Osteoblast (primary cell): ENCODE measurements at places on chromosomes 16 and 17. TPM values are rescaled to one million over a fixed set of nuclear protein-coding genes. Genes with fewer than 3 reads are reported as not detected.

Gene TP53TG3
- 0.36 TPM in 1 of 2 replicates, not detected in the other for total RNA-seq

Gene NUDT7
- 2.9 and 5.1 TPM in 2 replicates for total RNA-seq

Gene TPSG1
- not detected in 2 replicates for total RNA-seq

Gene DNAAF1
- total RNA-seq = 0.29 and 0.36 TPM in 2 replicates

Gene MT1F
- 2.1 and 3.3 TPM in 2 replicates for total RNA-seq

- no peak for DNase-seq
Observed at GRCh38 chr16:56855946-56856345, 9.1 kb upstream of the SLC12A3 start.

GRCh38 chr16:10514369-10515055, 65.9 kb downstream of the EMP2 start:
- peak; percentile 80 for DNase-seq

DNA sequence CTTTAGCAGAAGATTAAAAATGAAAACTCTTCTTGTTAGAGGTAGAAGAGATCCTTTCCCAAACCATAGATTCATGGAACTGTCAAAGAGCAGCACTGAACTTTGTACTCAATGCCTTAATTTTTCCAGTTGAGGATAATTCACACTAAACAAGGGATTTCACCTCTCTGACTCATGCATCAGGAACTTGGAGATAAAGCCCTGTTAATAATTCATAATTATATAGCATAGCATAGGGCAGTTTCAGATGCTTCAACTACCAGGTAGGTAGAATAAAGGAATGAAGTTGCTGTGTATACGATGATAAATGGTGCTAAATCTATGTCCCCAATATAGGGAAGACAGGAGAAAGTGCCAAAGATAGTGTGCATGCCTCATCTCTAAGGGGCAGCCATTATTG, 450.4 kb downstream of the MAF start:
- no peak for DNase-seq

DNA sequence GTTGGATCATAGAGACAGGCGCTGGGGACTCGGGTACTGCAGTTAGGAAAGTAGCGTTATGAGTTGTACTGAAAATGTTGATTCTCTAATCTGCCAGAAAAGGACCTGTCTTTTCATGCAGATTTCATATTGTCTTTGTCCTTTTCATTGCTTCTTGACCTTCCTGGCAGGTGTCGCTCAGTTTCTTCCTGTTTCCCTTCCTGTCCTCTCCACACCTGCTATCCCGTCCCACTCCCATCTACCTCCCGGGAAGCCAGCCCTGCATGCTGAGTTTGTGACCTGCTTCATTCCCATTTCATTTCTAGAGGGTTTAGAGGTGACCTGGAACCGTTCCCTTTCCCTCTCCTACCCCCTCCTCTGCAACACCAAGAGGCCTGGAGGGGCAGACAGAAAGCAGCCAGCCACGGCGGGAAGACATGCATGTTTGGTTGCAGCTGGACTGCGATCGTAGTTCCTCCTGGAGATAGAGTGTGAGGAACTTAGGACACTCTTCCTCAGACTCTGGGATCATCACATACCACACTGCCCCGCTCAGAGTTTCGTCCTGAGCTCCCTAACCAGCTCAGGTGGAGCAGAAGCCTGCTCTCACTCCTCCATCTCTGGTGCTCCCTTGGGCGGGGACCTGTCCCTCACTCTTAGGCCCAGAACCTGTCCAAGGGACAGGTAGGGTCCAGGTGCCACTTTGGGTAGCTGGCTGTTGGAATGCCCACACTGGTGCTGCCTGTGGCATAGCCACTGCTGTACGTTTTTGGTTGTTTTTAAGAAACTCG, 23.9 kb upstream of the ARHGAP23 start:
- peak; percentile 27 for DNase-seq

GRCh38 chr17:27481327-27481726, 25.1 kb downstream of the KSR1 start:
- DNase-seq = no peak

DNA sequence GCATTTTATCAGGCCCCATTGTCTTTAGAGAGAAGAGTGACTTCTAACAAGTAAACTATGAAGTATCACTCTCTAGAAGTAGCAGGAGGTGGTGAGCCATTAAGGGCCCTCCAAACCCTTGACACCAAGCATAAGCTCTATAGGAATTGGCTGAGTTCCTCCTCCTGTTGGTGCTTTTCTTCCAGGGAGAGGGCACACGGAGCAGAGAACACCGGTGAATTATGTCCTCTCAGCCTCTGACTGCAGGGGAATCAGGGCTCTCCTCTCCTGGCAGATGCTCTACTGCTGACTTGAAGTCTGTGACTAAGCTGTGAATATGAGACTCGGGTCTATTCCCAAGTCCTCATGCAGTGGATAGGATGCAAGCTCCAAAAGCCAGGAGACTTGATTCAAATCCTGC, 32.3 kb downstream of the CHD9 start:
- no peak for DNase-seq

GRCh38 chr17:50722746-50723145, 3.3 kb downstream of the LUC7L3 start:
- DNase-seq = no peak

DNA sequence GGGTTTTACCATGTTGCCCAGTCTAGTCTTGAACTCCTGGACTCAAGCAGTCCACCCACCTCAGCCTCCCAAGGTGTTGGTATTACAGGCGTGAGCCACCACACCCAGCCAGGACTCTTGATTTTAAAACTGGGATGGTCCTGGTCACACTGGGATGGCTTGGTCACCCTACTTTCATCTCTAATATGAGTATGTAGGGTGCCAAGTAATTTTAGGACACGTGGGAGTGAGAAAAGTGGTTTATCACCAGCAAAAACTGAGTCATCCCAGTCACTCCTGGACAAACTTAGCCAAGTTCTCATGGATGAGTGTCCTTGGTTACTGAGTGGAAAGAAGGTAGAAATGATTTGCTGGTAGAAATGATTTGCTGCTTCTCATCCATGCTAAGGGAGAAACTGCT, 9.9 kb downstream of the CLEC19A start:
- no peak for DNase-seq

- no peak for DNase-seq
Observed at GRCh38 chr17:52207796-52208195, 49.3 kb upstream of the CA10 start.
